Activated T-cell treated with anti-CD3 and anti-CD28 coated beads, Interleukin-2, amount 50 U/mL, for 72 hours (primary cell): ENCODE measurements at places on chromosomes 2 and 18.

- H3K4me3 ChIP-seq: no peak overlapping the region
- H3K36me3 ChIP-seq: no peaks in the 10 kb centered on the region
- peaks cover 8% of the 10 kb centered on the region for H3K4me1 ChIP-seq
- no peaks in the 10 kb centered on the region for H3K27me3 ChIP-seq
These were observed 293.7 kb downstream of the NDUFA10 start for GRCh38 chr2:239731422-239731821.

- H3K4me3 ChIP-seq: no peak overlapping the region
- DNase-seq: no peak
- peaks cover 7% of the 10 kb centered on the region for H3K36me3 ChIP-seq
- no peaks in the 10 kb centered on the region for H3K27me3 ChIP-seq
- H3K4me1 ChIP-seq: peaks cover 40% of the 10 kb centered on the region
- H3K27ac ChIP-seq: no peak overlapping the region
These were observed 9.4 kb downstream of the INSIG2 start for GRCh38 chr2:118097657-118098056.

- H3K27ac ChIP-seq: peak overlapping the region; percentile 74
- H3K27me3 ChIP-seq: no peaks in the 10 kb centered on the region
- DNase-seq: peak; percentile 71
- no peaks in the 10 kb centered on the region for H3K36me3 ChIP-seq
These were observed 135.9 kb downstream of the TGIF1 start for GRCh38 chr18:3585656-3586509.

GRCh38 chr2:28644760-28645159 lies 106.9 kb upstream of the PPP1CB start:
- no peaks in the 10 kb centered on the region for H3K36me3 ChIP-seq
- no peak for DNase-seq
- no peak overlapping the region for H3K4me3 ChIP-seq
- no peaks in the 10 kb centered on the region for H3K27me3 ChIP-seq
- H3K4me1 ChIP-seq: peaks cover 30% of the 10 kb centered on the region

DNA sequence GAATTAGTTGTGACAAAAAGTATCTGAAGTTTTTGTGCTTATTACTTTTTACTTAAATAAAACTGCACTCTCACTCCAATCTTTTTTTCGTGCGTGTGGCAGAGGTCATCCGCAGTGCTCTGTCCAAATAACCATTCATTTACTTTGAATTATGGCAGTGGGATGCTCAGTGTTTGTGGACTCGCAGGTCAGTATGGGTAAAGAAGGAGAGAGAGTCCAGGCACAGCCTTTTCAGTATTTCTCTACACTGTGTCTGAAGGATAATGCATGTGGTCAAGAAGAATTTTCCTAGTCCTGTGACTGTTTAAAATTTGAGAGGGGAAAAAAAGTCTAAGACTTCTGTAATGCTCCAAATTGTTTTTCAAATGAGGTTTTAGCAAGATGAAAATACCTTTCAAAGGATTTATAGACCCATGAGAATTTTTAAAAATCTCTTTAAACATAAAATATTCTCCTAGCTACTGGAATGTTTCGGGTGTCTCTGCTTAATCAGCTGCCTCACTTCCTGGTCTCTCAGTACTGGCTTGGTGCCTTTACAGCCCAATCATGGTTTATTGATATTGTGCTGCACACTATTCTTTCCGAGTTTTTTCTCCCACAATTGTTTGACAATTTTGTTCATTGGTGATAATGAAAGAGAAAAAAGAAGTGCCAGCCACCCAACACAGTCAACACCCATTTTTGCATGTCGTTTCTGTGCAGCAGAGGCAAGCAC lies 453.2 kb downstream of the PTPRM start:
- H3K4me1 ChIP-seq: no peaks in the 10 kb centered on the region
- no peak overlapping the region for H3K27ac ChIP-seq
- H3K27me3 ChIP-seq: no peaks in the 10 kb centered on the region
- no peaks in the 10 kb centered on the region for H3K36me3 ChIP-seq

DNA sequence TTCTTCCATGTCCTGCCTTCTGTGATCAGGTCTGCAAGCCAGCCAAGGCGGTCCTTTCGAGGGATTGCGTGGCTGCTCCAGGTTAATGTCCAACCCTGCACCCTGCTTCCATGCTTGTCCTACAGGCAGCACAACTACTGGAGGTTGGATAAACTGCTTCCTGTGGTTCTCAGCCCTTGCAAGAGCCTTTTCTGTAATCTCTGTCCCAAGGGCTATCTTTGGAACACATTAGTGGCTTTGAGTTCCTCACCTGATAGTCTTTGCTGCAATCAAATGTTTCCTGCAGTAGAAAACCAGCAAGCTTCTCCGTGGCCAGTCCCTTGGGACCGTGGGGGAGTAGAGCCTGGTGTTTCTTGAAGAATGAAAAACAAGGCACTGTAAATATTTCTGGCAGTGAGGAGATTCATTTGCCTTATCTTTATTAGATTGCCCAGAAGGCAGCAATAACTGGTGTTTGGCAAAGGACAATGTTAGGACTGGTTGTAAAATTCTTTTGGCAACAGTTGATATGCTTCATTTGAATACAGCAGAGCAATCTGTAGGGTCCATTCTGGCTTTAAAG lies 214.4 kb downstream of the FHOD3 start:
- no peaks in the 10 kb centered on the region for H3K36me3 ChIP-seq
- peaks cover 8% of the 10 kb centered on the region for H3K27me3 ChIP-seq
- DNase-seq: no peak
- H3K4me1 ChIP-seq: no peaks in the 10 kb centered on the region
- H3K4me3 ChIP-seq: no peak overlapping the region

GRCh38 chr2:71535526-71535925 lies 82.2 kb downstream of the DYSF start:
- no peak overlapping the region for H3K27ac ChIP-seq
- peaks cover 19% of the 10 kb centered on the region for H3K27me3 ChIP-seq
- no peaks in the 10 kb centered on the region for H3K4me1 ChIP-seq
- no peak for DNase-seq
- no peaks in the 10 kb centered on the region for H3K36me3 ChIP-seq

DNA sequence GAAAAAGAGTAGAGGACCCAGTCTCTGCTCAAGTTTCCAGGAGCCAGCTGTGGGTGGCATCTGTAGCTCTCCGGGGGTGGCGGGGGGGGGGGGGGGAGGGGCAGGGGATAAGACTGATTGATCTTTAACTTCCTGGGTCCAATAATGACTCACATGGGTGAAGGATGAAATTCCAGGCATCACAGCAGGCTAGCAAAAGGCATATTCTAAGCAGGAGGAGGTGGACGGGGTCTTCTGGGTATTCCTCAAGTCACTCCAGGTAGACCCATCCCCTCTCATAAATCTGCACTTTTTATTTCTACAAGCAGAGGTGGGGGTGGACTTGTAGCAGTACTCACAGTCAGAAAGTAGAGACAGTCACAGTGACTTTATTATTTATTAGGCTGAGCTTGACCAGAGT lies 85.5 kb upstream of the TMEM247 start:
- no peak for DNase-seq
- H3K4me3 ChIP-seq: no peak overlapping the region
- H3K27me3 ChIP-seq: peaks cover 11% of the 10 kb centered on the region
- H3K4me1 ChIP-seq: peaks cover 12% of the 10 kb centered on the region
- H3K36me3 ChIP-seq: no peaks in the 10 kb centered on the region
- H3K27ac ChIP-seq: peak overlapping the region; percentile 54

DNA sequence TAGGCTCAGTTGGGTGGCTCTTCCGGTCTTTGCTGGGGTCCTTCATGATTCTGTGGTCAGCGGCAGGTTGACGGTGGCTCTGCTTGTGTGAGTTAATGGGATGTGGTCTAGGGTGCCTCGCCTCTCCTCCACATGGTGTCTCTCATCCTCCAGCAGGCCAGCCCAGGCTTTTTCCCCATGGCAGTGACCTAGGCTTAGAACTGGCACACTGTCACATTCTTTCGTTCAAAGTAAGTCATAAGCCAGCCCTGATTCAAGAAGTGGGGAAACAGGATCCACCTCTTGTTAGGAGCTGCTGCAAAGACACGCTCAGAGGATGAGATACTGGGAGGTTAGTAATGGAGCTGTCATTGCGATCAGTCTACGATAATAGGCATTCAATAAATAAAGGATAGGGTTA lies 46.0 kb upstream of the CTIF start:
- no peak for DNase-seq
- no peaks in the 10 kb centered on the region for H3K4me1 ChIP-seq
- no peak overlapping the region for H3K27ac ChIP-seq
- no peak overlapping the region for H3K4me3 ChIP-seq
- H3K27me3 ChIP-seq: peaks cover 54% of the 10 kb centered on the region

DNA sequence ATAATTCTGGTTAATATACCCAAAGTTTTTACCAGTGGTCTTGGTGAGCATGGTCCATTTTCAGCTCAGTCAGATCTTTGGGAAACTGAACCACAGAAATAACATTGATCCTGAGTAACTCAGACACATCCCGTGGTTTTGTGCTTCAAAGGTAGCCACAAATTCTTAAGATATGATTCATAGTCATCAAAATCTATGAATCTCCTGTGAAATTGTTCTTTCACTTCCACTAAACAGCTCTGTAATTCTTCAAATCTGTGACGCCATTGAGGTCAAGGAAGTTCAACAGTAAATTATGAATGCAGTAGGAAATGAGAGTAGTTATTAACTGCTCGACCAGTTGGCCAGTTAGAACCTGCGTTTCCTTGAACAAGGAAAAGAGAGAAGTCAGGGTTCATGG lies 147.3 kb downstream of the IRS1 start:
- no peak for DNase-seq
- peak overlapping the region; percentile 43 for H3K27ac ChIP-seq
- peaks cover 31% of the 10 kb centered on the region for H3K4me1 ChIP-seq
- H3K36me3 ChIP-seq: peaks cover 6% of the 10 kb centered on the region
- no peak overlapping the region for H3K4me3 ChIP-seq

GRCh38 chr2:229003256-229003655 lies 267.8 kb downstream of the PID1 start:
- H3K27ac ChIP-seq: peak overlapping the region; percentile 39
- no peaks in the 10 kb centered on the region for H3K36me3 ChIP-seq
- H3K27me3 ChIP-seq: no peaks in the 10 kb centered on the region

- H3K36me3 ChIP-seq: no peaks in the 10 kb centered on the region
- H3K4me1 ChIP-seq: no peaks in the 10 kb centered on the region
- H3K27me3 ChIP-seq: no peaks in the 10 kb centered on the region
- no peak for DNase-seq
These were observed 148.6 kb downstream of the KLHL14 start for GRCh38 chr18:32624182-32624723.

GRCh38 chr2:18506883-18507509 lies 53.5 kb downstream of the RDH14 start:
- no peaks in the 10 kb centered on the region for H3K4me1 ChIP-seq
- H3K36me3 ChIP-seq: no peaks in the 10 kb centered on the region

DNA sequence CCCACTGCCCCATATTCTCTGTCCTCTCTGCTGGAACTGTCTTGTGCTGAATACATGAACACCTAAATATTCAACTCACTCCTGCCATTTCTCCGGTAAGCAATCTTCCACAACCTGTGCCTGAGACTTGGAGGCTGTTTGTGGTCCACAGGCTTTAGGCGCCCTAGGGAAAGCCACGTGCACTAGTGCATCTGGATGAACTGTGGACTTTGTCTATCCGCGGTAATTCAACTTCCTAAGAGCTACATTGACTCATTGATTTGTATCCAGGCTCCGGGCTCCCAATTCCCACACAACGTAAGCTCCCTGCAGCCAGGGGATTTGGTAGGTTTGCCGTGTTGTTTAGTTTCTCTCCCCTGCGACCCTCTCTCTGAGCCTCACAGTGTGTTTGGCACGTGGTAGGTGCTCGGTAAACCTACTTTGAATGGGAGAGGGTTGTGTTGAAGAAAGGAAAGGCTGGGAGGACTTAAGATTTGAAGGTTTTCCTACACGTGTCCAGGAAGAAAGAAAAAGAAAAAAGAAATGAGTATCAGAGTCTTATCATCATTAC lies 718.2 kb downstream of the DPP10 start:
- H3K36me3 ChIP-seq: peaks cover 4% of the 10 kb centered on the region
- H3K4me1 ChIP-seq: peaks cover 5% of the 10 kb centered on the region
- H3K27ac ChIP-seq: no peak overlapping the region
- H3K4me3 ChIP-seq: peak overlapping the region; percentile 59

DNA sequence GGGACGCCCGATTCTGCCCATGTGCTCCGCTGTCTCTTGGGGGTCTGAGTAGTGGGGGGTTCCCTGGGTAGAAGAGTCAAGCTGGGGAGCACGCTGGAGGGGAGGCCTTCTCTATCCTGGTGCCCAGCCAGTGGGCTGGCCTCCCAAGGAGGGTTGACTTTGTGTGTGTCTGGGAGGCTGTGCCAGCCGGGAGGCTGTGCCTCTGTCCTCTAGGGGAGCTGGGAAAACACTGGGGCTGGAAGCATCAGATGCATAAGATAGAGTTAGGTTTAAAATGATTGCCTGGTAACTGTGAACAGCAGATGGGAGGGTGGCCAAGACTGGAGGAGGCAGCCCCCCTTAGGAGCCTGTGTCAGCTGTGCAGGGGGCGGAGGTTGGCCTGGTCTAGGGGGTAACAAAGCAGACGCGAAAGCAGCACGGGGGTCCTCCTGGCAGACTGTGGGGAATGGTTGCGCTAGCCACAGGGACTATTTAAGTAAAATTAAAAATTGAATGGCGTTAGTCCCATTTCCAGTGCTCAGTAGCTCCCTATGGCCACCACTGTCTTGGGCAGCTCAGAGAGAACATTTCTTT lies 1.3 kb downstream of the ING5 start:
- peak overlapping the region; percentile 35 for H3K27ac ChIP-seq
- H3K27me3 ChIP-seq: no peaks in the 10 kb centered on the region
- peaks cover 27% of the 10 kb centered on the region for H3K36me3 ChIP-seq
- H3K4me1 ChIP-seq: peaks cover 38% of the 10 kb centered on the region
- H3K4me3 ChIP-seq: peak overlapping the region; percentile 90
- DNase-seq: no peak

DNA sequence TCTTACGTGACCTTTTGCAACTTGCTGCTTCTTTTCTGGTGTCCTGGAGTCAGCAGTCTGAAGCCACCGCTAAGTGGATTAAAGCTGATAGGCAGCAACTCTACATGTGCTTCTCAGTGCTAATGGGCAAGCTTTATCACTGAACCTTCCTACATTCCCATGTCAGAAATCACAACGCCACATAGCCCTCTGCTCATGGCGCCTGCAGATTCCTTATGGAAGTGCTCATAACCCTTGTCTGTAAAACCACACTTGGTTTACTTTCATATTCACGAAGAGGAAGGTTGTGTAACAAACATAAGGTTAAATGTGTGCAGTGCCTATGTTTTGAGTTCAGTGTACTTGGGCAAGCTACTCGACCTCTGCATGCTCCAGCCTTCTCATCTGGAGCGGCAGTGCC lies 319.8 kb downstream of the FBXO15 start:
- no peaks in the 10 kb centered on the region for H3K27me3 ChIP-seq
- no peak for DNase-seq
- H3K36me3 ChIP-seq: no peaks in the 10 kb centered on the region
- H3K4me1 ChIP-seq: no peaks in the 10 kb centered on the region

DNA sequence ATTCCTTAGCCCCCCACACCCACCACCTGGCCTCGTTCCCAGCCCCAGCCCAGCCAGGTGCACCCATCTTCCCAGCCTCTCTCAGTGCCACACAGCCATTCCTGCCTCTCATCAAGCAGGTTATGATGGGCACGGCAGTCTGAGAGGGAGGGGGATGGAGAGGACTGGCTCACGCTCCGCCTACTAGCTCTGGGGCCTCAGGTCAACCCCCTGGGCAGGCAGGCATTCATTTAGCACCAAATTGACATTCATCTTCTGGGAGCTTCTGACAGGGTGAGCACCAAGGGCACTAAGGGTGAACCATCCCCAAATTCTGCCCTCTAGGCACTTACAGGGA lies 66.2 kb upstream of the FOSL2 start:
- H3K27me3 ChIP-seq: no peaks in the 10 kb centered on the region
- H3K27ac ChIP-seq: no peak overlapping the region
- DNase-seq: no peak
- H3K36me3 ChIP-seq: peaks cover 2% of the 10 kb centered on the region

- no peak overlapping the region for H3K4me3 ChIP-seq
- H3K27ac ChIP-seq: no peak overlapping the region
- no peaks in the 10 kb centered on the region for H3K27me3 ChIP-seq
- no peaks in the 10 kb centered on the region for H3K36me3 ChIP-seq
- DNase-seq: no peak
- peaks cover 10% of the 10 kb centered on the region for H3K4me1 ChIP-seq
These were observed 8.7 kb upstream of the TGIF1 start for GRCh38 chr18:3441290-3441689.
